K562 (cell line): ENCODE measurements at places on chromosomes 1 and 21. TPM values are rescaled to one million over a fixed set of nuclear protein-coding genes. Genes with fewer than 3 reads are reported as not detected.

DNA sequence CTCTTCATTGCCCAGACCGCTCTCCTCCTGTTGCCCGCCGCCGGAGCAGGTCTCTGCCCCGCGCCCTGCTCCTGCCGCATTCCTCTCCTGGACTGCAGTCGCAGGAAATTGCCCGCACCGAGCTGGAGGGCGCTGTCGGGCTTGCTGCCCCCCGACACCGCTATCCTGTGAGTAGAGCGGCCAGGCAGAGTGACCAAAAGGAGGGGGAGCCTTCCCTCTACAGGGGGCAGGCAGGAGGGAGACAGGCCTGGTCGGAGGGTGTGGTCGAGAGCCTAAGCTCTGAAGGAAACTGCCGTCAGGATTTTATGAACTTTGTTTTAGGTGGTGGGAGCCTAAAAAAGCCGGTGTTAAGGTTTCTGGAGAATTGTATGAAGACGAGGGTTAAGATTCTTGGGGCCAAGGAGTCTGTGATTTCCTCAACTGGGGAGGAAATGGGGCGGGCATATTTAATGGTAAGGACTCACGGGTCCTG is 517 bp downstream of the LRIG2 start:
- H3K4me1 ChIP-seq = peaks cover 16% of the 10 kb centered on the region
- DNase-seq = peak; percentile 77
- H3K27ac ChIP-seq = peak overlapping the region; percentile 96
- H3K4me3 ChIP-seq = peak overlapping the region; percentile 96
- no peaks in the 10 kb centered on the region for H3K27me3 ChIP-seq

DNA sequence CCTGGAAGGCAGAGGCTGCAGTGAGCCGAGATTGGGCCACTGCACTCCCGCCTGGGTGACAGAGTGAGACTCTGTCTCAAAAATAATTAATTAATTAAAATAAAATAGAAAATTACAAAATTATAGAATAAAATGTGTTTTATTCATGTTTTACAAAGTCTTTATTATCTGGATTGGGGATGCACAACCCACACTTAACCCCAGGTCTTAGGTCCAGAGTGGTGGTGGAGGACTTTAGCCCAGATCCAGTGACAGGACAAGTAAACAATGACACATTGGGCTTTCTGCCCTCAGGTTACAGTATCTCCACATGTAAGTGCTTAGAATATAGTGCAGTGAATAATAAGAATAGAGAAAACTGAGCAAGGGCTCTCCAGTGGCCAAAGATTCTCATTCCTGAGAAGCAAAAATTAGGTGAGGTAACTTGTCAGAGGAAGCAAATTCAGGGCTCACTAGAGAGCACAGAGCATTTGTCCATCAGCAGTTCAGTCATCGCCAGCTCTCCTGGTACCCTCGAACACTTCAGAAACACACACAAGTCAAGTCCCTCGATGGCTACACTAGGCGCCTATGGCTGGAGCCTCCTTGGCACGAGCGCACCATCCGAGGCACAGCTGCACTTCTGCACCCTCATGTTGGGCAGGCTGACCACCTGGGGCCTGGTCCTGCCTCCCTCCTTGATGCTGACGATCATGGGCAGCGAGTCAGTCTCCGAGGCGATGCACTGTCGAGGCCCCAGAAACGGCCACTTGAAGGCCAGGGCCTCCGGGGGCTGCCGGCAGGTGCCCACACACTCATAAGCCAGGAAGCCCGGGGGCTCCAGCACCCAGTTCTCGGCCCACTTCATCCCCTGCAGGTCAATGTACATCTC is 2.6 kb downstream of the LEFTY1 start:
- H3K27ac ChIP-seq = no peak overlapping the region
- H3K4me3 ChIP-seq = no peak overlapping the region
- no peaks in the 10 kb centered on the region for H3K27me3 ChIP-seq
- peaks cover 2% of the 10 kb centered on the region; the same call in 2 of the 3 replicates for H3K4me1 ChIP-seq
- no peak for DNase-seq

DNA sequence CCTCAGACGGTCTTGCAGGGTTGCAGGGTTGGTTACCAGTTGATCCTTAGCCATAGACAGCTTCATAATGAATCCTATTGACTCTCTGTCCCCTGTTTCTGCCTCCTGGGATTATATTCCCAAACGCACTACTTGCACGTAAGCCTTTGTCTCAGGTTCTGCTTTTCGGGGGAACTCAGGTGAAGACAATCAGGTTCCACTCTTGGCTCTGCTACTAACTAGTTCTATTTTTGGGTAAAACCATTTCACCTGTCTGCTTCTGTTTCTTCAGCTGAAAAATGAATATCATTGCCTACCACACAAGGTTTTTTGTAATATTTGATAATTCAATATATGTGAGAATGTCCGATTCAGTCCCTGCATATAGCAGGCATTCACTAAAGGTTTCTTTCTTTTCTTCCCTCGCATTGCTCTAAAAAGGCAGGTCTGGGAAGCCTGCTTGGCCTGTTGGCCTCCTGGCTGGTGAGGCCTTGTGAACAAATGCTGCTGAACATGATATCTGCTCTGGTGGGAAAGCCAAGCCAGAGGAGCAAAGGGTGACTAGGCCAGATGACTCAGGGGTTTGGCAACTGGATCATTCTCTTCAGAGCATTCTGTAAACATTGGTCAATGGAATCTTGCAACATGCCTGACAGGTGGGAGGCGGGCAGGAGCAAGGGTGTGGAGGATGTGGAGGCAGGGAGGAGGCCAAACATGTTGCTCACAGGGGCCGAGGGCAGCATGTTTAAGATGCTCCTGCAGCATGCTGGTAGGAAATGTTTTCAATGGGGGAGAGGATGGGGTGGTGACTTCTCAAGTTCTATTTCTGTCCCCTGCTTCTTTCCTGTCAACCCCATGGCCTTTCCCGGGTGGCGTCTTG is 23.8 kb downstream of the IER5 start:
- H3K36me3 ChIP-seq = no peaks in the 10 kb centered on the region
- H3K4me3 ChIP-seq = no peak overlapping the region
- H3K27ac ChIP-seq = peak overlapping the region; percentile 53; the same call in 2 of the 3 replicates
- no peaks in the 10 kb centered on the region for H3K27me3 ChIP-seq
- H3K4me1 ChIP-seq = peaks cover 29% of the 10 kb centered on the region
- peak; percentile 72 for DNase-seq

DNA sequence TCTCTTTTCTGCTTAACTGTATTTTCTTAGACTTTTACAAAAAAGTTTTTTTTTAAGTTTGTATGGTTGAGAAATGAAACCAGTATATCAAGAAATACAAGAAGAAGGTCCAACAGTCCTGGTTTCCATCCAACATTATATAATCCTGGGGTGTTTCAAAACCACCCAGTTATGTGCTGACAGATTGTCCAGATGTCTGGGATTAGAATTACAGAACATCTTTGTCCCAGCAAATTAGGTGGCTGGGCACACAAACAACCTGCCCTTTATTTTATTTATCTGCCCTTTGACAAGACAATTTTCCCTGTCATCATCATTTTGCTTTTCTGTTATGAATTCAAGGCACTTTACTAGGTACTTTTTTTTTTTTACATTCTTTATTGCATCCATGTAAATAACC is 622.1 kb downstream of the PLPP3 start:
- H3K27ac ChIP-seq = no peak overlapping the region
- no peak overlapping the region for H3K4me3 ChIP-seq
- DNase-seq = no peak
- no peaks in the 10 kb centered on the region for H3K4me1 ChIP-seq
- no peaks in the 10 kb centered on the region for H3K27me3 ChIP-seq

DNA sequence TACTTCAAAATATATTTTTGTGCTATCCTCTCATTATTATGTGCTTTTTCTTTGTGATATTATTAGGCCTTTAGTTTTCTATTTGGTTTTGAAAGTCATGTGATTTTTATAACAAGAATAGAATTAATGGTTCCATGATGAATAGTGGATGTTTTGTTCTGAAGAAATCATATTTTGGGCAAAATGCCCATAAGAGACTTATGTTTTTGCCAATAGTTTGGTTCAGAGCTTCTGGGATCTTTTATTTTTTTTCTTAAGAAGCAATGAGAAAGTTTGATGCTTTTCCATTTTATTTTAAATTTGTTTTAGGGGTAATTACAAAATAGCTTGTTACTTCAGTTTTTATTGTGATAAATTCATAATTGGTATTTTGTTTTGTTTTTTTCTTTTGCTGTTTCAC is 49.8 kb downstream of the LYPLAL1 start:
- no peak overlapping the region for H3K27ac ChIP-seq
- no peaks in the 10 kb centered on the region for H3K27me3 ChIP-seq
- no peak for DNase-seq
- no peaks in the 10 kb centered on the region for H3K4me1 ChIP-seq
- no peaks in the 10 kb centered on the region; the same call in 2 of the 3 replicates for H3K36me3 ChIP-seq

- H3K27me3 ChIP-seq = 0 out of 2 replicates have a peak, but pooled peaks cover 4% of the 10 kb centered on the region
- H3K36me3 ChIP-seq = no peaks in the 10 kb centered on the region
- peaks cover 17% of the 10 kb centered on the region; the same call in 2 of the 3 replicates for H3K4me1 ChIP-seq
Observed at GRCh38 chr1:2554621-2555387, 1.4 kb upstream of the TNFRSF14 start.

DNA sequence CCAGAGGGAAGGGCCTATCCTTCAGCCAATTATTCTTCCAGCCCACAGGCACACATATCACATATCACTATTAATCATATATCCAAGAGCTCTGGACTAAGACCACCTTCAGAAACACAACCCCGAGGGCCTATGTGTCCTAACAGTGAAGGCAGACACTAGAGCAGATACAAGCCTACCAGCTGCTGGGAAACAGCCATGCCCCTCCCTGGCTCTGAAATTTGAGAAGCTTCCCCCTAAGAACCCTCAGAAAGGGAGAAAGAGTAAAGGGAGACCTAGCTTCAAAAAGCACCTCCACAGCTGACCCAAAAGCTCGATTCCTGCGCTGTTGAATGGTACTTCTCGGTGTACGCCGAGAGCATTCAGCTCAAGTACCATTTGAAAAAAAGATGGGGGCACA is 17.4 kb downstream of the CNN3 start:
- H3K4me1 ChIP-seq = no peaks in the 10 kb centered on the region; the same call in 1 of the 2 replicates
- no peak for DNase-seq
- H3K36me3 ChIP-seq = no peaks in the 10 kb centered on the region
- no peak overlapping the region for H3K4me3 ChIP-seq
- peaks cover 32% of the 10 kb centered on the region for H3K27me3 ChIP-seq

- no peaks in the 10 kb centered on the region for H3K36me3 ChIP-seq
- H3K27me3 ChIP-seq = peaks cover 6% of the 10 kb centered on the region; the same call in 1 of the 2 replicates
- no peak overlapping the region for H3K27ac ChIP-seq
- DNase-seq = no peak
- H3K4me1 ChIP-seq = no peaks in the 10 kb centered on the region
Observed at GRCh38 chr21:25912402-25912746, 177.6 kb downstream of the GABPA start.

GRCh38 chr1:160567858-160568682 is 11.2 kb downstream of the CD84 start:
- peak overlapping the region; percentile 61 for H3K27ac ChIP-seq
- H3K4me1 ChIP-seq = peaks cover 6% of the 10 kb centered on the region; the same call in 1 of the 2 replicates
- no peaks in the 10 kb centered on the region for H3K27me3 ChIP-seq
- no peak overlapping the region for H3K4me3 ChIP-seq

DNA sequence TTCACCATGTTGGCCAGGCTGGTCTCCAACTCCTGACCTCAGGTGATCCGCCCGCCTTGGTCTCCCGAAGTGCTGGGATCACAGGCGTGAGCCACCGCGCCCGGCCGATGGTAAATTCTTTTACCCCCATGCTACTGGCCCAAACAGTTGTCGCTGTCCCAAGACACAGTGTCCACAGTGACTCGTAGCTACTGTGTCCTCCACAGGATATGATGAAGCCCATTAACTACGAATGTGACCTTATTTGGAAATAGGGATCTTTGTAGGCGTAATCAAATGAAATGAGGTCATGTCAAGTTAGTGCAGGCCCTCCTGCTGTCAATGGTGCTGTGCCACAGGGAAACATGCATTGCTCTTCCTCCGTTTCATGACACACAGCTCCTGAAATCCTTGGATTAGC is 8.5 kb downstream of the FNDC10 start:
- H3K36me3 ChIP-seq = no peaks in the 10 kb centered on the region
- H3K27ac ChIP-seq = no peak overlapping the region
- no peak for DNase-seq
- no peak overlapping the region for H3K4me3 ChIP-seq

GRCh38 chr1:145846201-145846612 is 777 bp downstream of the NUDT17 start:
- H3K4me3 ChIP-seq = peak overlapping the region; percentile 54
- DNase-seq = peak; percentile 67
- peaks cover 20% of the 10 kb centered on the region for H3K4me1 ChIP-seq
- no peaks in the 10 kb centered on the region for H3K27me3 ChIP-seq

- H3K36me3 ChIP-seq = no peaks in the 10 kb centered on the region
- no peak overlapping the region for H3K27ac ChIP-seq
- no peaks in the 10 kb centered on the region for H3K4me1 ChIP-seq
- no peak for DNase-seq
- H3K4me3 ChIP-seq = no peak overlapping the region
Observed at GRCh38 chr1:194723067-194723466, 1536.7 kb upstream of the B3GALT2 start.

- H3K4me3 ChIP-seq = no peak overlapping the region
- DNase-seq = no peak
- no peak overlapping the region for H3K27ac ChIP-seq
- H3K27me3 ChIP-seq = peaks cover 3% of the 10 kb centered on the region; the same call in 1 of the 3 replicates
- H3K36me3 ChIP-seq = no peaks in the 10 kb centered on the region
- no peaks in the 10 kb centered on the region for H3K4me1 ChIP-seq
Observed at GRCh38 chr1:119387858-119388257, 19.3 kb downstream of the HAO2 start.

GRCh38 chr1:27031235-27032118 is 18.8 kb upstream of the TENT5B start:
- H3K27me3 ChIP-seq = no peaks in the 10 kb centered on the region
- H3K27ac ChIP-seq = no peak overlapping the region
- peaks cover 14% of the 10 kb centered on the region for H3K4me1 ChIP-seq
- H3K4me3 ChIP-seq = no peak overlapping the region

- H3K27me3 ChIP-seq = peaks cover 16% of the 10 kb centered on the region
- no peak overlapping the region for H3K4me3 ChIP-seq
- H3K27ac ChIP-seq = no peak overlapping the region
Observed at GRCh38 chr1:236741753-236742152, 53.3 kb upstream of the MTR start.

- no peak overlapping the region for H3K27ac ChIP-seq
- no peaks in the 10 kb centered on the region for H3K27me3 ChIP-seq
- no peak for DNase-seq
- peaks cover 12% of the 10 kb centered on the region; the same call in 2 of the 3 replicates for H3K4me1 ChIP-seq
Observed at GRCh38 chr1:245091171-245091621, 63.6 kb upstream of the KIF26B start.

DNA sequence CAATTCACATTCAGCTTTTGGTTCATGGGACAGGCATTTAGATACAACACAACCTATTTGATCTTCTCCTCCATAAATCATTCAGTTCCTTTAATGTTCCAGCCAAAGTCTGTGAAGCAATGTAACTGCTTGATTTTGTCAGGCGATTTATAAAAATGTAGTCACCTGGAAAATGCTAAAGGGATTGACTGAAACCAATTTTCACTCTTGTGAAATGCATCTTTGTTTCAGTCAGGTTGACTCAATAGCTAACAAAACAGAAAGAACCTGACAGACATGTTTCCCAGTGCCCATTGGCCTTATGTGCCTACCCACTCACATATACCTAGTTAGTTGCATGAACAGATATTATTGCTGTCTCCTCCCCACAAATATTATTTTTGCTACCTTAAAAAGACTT is 335.7 kb downstream of the CHRM3 start:
- H3K36me3 ChIP-seq = no peaks in the 10 kb centered on the region
- H3K27ac ChIP-seq = no peak overlapping the region
- H3K27me3 ChIP-seq = no peaks in the 10 kb centered on the region
- no peaks in the 10 kb centered on the region for H3K4me1 ChIP-seq
- no peak overlapping the region for H3K4me3 ChIP-seq

- no peaks in the 10 kb centered on the region for H3K27me3 ChIP-seq
- H3K4me1 ChIP-seq = peaks cover 4% of the 10 kb centered on the region
- no peak for DNase-seq
- H3K4me3 ChIP-seq = no peak overlapping the region
Observed at GRCh38 chr1:40155910-40156309, 5.3 kb upstream of the RLF start.

Gene PTPN7
- polyA plus RNA-seq = 123 and 128 TPM in 2 replicates

Gene LRRN2
- not detected in 2 replicates for polyA plus RNA-seq

Gene MYOM3
- not detected in 2 replicates for polyA plus RNA-seq

Gene ANGPTL1
- polyA plus RNA-seq = not detected in 2 replicates

Gene KCNQ4
- polyA plus RNA-seq = 3.4 and 3.7 TPM in 2 replicates

Gene DENND2C
- 0.04 and 0.07 TPM in 2 replicates for polyA plus RNA-seq

Gene SPATC1L
- 40.6 and 50.4 TPM in 2 replicates for polyA plus RNA-seq

Gene RCSD1
- polyA plus RNA-seq = 53.2 and 54.5 TPM in 2 replicates
